ENCODE measurements at places on chromosomes 2 and 18. TPM values are rescaled to one million over a fixed set of nuclear protein-coding genes. Genes with fewer than 3 reads are reported as not detected.

DNA sequence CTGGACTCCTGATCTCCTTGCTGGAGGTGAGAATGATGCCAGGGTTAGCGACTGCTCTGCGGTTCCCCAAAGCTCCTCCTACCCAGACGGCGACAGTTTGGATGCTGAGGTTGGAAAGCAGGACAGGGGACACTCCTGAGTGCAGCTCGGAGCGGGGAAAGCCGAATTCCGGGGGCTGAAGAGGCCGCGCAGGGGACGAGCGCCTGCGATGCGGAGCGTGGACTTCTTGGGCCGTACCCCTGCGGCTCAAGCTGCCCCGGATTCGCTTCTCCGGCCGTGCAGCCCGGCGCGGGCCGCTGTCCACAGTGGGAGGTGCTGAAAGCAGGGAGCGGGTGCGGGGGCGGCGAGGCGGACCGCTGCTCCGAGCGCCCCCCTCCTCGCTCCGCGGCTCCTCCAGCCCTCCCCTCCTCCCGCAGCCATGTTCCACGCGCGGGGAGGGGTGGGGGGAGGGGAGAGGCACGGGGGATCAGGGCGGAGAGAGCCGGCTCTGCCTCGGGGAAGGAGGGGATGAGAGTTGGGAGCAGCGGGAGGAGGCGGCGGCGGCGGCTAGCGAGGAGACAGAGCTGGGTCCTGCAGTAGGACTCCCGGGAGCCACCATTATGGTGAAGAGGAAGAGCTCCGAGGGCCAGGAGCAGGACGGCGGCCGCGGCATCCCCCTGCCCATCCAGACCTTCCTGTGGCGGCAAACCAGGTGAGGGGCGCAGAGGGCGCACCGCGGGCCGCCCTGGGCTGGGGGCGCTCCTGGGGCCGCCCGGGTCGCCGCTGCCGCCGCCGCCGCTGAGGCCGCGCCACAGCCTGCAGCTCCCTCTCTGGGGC, at the start of gene UNC80:
TSS of gene UNC80 (plus strand) at position 359 of the 816 bp plus-strand sequence. CDS start at position 600, 241 bp downstream.
- H3K27me3 ChIP-seq, result no peaks in the 10 kb centered on the region
- no peak within 1 kb of the TSS for H3K27ac ChIP-seq
- DNase-seq, result peak; percentile 88
- H3K36me3 ChIP-seq, result no peaks in the 10 kb centered on the region

- DNase-seq, result no peak
- no peaks in the 10 kb centered on the region for H3K27me3 ChIP-seq
- H3K36me3 ChIP-seq, result no peaks in the 10 kb centered on the region
- H3K4me3 ChIP-seq, result no peak overlapping the region
Measured at GRCh38 chr2:5227062-5227699, 465.0 kb upstream of the SOX11 start.

DNA sequence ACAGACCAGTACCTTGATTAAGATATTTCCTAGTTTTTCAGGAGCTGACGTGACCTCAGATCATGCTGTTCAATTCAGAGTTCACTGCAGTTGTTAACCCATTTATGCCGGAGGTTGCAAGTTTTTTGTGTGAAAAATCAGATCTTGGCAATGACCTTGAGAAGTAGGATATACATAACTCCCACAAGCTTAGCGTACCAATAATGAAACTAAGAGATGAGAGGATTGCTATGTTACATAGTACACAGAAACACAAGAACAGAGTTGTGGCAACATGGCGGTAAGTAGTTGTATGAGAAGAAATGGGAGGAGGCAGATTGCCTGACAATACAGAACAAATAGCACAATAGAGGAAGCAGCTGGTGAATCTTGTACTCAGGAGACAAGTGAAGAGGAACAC, 39.1 kb downstream of the PPIG start:
- DNase-seq, result no peak
- H3K36me3 ChIP-seq, result no peaks in the 10 kb centered on the region
- no peak overlapping the region for H3K4me3 ChIP-seq

C2orf92 gene
- 3.1 TPM for total RNA-seq

SFT2D3 gene
- total RNA-seq, result 7.8 TPM

- no peak for DNase-seq
- H3K36me3 ChIP-seq, result no peaks in the 10 kb centered on the region
- no peak overlapping the region for H3K27ac ChIP-seq
Measured at GRCh38 chr2:107591561-107592279, 235.0 kb upstream of the RGPD4 start.

DNA sequence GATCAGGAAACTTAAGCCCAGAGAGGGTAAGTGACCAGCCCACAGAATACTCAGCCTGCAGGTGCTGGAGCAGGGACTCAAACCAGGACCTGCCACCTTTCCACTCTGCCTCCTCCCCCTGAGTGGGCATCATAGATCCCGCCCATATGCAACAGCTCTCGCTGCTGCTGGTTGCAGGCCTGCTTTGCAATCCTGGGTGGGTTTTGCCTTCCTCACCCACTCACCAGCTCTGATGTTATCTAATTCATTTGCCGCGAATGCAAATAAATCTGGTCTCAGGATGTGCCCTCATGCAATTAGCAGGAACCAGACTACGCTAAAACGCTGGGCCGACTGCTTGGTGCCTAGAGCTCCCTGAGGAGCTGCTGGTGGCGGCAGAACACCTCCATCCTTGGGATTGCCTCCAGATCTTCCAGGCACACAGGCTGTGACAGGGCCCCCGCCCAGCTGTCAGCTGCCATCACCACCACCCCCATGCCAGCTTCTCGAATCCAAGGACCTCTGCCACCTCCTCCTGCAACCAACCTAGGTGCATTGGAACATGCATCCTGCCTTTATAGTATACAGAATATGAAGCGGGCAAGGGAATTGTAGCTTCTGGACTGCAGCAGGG, 28.8 kb downstream of the CNGA3 start:
- no peak overlapping the region for H3K4me3 ChIP-seq
- H3K27ac ChIP-seq, result no peak overlapping the region
- H3K27me3 ChIP-seq, result no peaks in the 10 kb centered on the region
- H3K4me1 ChIP-seq, result peaks cover 23% of the 10 kb centered on the region

DNA sequence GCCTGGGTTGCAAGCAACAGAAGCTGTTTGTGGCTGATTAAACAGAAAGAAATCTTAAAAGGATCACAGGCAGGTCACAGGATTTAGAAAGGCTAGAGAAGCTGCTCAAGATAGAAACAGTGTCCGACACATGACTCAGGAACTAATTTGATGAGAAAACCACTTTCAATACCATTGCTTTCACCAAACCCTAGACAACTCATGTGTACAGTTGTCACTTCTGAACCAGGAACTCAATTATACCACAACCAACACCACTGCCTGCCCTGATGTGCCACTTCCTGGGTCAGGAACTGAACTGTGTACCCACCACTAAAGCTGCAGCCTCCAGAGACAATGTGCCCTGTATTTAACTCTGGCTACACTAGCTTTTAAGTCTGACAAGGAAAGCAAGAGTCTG, 56.0 kb downstream of the TMEM247 start:
- H3K36me3 ChIP-seq, result no peaks in the 10 kb centered on the region
- no peak overlapping the region for H3K27ac ChIP-seq
- H3K4me1 ChIP-seq, result peaks cover 2% of the 10 kb centered on the region
- H3K4me3 ChIP-seq, result no peak overlapping the region

- H3K4me1 ChIP-seq, result no peaks in the 10 kb centered on the region
- DNase-seq, result no peak
- H3K27me3 ChIP-seq, result no peaks in the 10 kb centered on the region
- H3K27ac ChIP-seq, result no peak overlapping the region
Measured at GRCh38 chr2:107418708-107419107, 408.0 kb upstream of the RGPD4 start.
